ENCODE measurements at places on chromosomes 5 and 9.
A peak's percentile ranks its signal among the peaks of the same experiment; 100 is the strongest.

DNA sequence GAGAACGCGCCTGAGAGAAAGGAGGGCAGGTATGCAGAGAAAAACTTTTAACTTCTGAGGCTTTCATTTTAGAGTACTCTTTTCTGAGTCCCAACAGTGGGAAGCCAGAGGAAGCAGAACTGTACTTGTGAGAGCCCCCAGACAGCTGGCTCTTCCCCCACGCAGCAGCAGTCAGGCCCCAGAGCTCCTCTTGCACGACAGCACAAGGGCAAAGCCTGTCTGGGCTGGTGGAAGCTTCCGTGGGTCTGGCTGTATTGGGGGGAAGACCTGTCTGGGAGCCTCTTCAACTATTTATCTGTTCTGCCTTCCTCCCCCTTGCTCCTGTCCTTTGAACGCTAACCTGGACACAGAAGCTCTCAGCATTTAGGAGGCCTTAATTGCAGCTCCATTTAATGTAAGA, 68.2 kb downstream of the THBS4 start:
- no peak for DNase-seq

DNA sequence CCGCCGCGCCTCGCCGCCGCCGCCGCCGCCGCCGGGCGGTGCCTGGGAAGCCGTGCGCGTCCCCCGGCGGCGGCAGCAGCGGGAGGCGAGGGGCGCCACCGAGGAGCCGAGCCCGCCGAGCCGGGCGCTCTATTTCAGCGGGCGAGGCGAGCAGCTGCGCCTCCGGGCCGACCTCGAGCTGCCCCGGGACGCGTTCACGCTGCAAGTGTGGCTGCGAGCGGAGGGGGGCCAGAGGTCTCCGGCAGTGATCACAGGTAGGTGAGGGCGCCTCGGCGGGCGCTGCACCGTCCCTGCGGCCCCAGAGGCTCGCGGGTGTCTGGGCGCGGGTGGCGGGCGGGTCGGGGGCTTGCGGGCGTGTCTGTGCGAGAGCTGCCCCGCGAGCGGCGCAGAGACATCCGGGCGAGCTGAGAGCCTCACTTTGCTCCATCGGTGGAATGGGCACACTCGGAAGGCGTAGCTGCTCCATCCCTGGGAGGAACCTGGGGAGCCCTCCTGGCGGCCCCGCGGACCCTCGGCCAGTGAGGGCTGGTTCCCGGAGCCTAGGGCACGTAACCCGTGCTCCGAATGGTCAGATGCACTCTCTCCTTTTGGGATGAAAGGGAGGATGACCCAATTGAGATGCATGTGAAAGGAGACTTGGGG, 864 bp downstream of the PAPPA start:
- peak; percentile 65 for DNase-seq

DNA sequence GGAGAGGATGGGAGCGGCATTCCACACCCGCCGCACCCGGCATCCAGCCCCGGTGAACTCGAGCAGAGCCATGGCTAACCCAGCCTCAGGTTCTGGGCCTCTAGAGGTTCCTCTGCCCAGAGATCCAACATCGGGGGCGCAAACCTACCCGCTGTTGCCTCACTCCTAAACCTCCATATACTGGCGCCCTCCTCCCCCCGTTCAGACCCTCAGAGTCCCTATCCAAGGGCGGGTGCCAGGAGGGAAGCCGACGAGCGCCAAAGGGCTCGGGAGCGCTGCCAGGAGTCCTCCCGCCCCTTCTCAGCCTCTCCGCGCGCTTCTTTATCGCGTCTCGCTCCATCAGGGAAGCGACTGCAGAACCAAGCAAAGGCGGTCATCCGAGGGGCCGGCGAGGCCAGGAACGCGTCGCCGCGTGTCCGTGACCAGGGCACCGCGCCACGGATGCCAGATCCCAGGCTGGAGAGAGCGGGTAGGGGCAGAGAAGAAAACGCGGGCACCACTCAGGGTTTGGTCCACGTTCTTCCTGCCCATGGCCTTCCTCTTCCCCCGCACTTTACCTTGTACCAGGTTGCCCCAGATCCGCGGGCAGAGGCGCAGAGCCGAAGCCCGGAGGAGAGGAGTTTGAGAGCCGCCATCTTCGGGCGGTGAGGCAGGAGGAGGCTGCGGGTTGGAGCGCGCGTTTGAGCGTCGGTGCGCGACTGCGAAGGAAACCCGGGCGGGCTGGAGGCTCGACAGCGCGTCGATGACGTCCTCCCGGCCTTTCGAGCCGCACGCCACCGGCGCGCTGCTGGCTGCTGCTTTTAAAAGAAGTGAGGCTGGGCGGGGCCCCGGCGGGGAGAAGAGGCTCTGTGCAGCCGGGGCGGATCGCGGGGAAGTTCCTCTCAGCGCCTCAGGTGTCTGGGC, at the start of gene OXCT1:
OXCT1 (minus strand) TSS at position 702 of the 903 bp plus-strand sequence; CDS start at position 635, 67 bp downstream.
- DNase-seq, result peak; percentile 91

DNA sequence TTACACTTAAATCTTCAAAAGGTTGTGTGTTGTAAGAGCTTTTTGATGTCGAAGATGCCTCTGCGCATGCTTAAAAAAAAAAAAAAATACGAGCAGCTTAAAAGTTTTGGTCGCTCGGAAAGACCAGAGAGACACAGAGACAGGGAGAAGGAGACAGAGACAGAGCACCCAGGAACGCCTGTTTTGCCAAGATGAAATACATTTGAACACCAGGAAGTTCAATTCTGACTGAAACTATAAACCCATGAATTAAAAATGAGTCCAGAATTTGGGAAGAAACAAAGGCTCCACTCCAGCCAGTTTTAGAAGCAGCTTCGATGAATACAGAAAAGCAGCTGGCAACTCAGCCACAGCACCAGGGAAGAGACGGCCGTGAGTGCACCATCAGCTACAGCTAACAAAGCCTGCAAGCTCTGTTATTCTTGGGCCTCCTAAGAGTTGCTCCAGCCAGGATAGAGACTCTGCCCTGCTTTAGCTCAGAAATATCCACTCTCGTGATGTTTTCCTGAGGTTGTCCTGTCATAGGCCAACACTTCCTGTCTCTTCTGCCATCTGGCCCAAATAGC, 2.5 kb upstream of the ZNF474 start:
- no peak for DNase-seq

- DNase-seq, result peak; percentile 48
Observed at GRCh38 chr9:113559834-113560800, 96.6 kb downstream of the RGS3 start.

DNA sequence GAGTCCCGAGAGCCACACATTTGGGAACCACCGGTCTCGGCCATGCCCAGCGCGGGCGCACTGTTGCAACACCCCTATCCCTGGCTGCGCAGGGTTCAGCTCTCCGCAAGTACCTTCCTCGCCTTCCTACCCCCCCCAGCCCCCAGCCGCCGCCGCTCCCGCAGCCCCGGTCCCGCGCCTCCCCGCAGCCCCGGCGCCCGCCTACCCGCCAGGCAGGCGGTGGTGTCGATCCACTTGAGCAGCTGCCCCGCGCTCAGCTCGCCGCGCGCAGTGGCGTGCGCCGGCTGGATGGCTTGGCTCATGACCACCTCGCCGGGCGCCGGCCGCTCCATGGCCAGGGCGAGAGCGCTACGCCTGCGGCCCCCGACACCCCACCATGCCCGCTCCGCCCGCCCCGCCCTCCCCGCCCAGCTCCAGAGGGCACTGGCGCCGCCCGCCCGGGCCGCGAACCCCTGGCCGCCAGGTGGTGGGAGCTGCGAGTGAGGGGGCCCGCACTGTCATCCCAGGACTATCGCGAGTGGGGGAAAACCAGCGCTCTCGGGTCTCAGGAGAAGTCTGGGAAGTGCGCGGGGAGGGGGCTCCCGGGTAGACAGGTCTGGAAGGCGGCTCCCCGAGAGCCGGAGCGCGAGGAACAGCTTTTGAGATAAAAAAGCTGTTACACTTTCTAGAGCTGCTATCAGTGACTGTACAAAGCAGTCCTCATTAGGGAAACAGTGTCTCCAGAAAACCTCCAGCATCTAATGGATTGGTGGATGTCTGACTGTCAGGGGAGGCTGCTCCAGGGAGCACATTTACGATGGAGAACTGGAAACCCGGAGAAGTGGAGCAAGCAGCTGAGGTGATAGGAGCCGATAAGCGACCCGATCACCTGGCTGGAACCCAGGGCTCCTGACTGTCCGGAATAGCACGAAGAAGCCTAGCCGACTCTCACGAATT, at the start of gene ACOT12:
ACOT12 (minus strand) TSS at position 352 of the 936 bp plus-strand sequence; CDS start at position 332, 20 bp downstream.
- DNase-seq, result no peak

DNA sequence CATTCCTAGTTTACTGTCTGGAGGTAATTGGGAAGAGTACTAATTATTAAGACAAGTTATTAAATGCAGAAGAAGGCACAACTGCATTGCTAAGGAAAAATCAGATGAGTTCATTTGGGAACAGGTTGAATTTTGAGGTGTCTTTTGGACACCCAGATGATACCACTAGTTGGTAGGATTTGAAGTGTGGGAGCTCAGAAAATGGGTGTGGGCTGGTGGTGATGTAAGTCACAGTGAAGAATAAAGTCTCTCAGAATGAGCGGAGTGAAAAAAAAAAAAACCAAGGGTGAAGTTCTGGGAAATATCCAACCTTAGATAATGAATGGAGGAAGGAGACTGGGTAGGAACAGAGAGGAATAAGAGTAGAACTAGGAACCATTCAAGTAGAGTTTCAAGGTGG, 35.6 kb upstream of the MYORG start:
- no peak for DNase-seq

- no peak for DNase-seq
Observed at GRCh38 chr9:122197426-122197825, 31.3 kb downstream of the LHX6 start.

- DNase-seq, result no peak
Observed at GRCh38 chr5:173239233-173239593, 4.2 kb upstream of the NKX2-5 start.

DNA sequence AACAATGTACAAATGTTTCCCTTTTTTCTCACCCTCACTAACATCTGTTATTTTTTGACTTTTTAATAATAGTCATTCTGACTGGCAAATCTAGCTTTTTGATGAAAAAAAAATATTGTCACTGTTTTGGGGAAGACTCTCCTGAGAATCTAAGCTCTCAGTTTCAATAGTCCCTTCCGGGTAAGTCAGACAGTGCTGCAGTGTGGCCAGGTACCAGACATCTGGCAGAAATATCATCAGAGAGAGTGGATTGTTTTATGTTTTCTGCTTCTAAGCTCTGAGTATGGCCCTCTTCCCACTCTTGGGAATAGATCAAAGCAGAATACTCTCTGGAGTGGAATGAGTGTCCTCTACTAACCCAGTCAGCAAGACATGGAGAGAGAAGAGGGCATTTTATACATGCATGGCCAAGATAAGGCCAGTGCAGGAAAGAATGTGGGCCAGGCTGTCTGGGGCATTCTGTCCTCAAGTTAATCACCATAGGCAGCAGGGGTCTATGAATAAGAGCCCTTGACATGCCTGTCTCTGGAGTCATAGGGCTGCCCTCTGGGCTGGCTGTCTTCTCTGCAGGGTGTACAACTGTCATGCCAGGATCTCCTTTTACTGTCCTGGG, 38.5 kb upstream of the OR2S2 start:
- DNase-seq, result no peak

Data from upper lobe of right lung (tissue), 1 donor.